ENCODE measurements at places on chromosomes 5 and 9.

GRCh38 chr9:98999152-98999525, 55.4 kb downstream of the COL15A1 start:
- no peak for DNase-seq

GRCh38 chr9:91740701-91741100, 209.3 kb downstream of the ROR2 start:
- DNase-seq, result no peak

- no peak for DNase-seq
Measured at GRCh38 chr5:91042247-91042935, 340.7 kb downstream of the ARRDC3 start.

DNA sequence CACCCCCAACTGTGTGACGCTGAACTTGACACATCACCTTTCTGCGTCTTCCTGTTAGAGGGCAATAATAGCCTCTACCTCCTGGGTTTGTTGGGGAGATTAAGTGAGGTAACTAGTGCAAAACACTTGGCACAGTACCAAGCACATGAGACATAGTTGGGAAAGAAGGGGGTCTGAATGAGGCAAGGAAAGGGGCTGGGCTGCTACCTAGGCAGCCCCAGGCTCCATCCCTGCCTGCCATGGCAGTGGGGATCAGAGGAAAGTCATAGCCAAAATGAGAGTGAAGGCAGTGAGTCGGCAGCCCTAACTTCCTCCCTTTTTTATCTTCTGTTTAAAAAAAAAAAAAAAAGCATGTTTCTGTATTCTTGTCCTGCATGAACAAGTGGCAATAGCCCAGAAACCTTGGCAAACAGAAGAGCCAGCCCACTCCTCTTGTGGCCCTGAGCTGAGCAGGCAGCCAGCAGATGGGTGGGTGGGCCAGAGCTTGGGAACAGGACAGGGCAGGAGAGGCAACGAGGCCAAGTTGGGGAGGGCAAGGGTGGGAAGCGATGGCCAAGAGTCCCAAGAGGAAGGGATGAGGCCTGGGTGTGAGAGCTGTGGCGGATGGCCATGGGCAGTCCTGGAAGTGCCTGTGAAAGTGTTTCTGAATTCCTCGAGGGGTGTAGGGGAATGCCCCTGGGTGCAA, 11.4 kb downstream of the CAMK2A start:
- DNase-seq, result no peak

DNA sequence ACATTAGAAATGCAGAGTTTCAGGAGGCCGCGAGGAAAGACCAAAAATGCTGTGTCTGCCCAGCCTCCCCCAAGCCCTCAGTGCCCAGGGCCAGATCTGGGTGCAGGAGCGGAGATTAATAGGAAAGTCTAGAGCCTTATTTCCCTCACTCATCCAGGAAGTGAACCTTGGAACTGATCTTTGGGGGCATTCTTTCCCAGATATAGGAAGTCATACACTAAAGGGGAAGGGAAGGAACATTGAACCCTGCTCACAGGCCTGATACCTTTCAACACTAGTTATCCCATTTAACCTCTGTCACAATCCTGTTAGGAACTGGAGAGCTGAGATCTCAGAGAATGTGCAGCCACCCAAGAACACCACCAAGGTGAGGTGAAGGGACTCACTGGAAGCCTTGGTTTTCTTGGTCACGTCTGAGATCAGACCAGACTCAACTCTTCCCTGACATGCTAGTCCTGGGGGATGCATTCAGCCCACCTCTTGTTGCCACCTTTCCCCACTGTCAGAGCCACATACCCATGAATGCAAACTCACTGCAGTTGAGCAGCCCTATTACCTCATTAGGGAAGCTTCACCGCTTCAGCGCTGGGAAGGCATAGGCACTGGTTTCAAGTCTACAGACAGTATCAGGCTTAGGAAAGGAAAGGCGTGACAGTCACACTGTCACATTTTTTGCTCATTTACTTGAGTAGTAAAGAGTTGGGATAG, 95.0 kb downstream of the KIAA1958 start:
- no peak for DNase-seq

DNA sequence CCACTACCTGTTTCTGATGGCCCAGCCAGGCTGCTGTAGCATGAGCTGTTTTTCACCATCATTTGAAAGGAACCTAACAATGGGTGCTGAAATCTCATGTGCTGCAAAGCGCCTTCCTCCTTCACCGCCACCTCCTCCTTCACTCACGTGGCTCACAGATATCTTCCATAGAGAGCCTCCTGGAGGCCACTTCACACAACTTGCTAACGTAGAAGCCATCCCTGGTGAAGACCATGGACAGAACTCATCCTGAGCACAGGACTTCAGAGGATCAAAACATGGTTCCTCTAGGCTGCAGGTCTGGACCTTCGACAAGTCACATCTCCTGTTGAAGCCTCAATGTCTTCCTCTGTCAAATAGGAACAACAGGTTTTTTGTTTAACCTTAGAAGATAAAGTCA, 155.5 kb upstream of the RAD23B start:
- DNase-seq, result no peak

- no peak for DNase-seq
Measured at GRCh38 chr9:31355159-31355882, 1029.1 kb upstream of the ACO1 start.

DNA sequence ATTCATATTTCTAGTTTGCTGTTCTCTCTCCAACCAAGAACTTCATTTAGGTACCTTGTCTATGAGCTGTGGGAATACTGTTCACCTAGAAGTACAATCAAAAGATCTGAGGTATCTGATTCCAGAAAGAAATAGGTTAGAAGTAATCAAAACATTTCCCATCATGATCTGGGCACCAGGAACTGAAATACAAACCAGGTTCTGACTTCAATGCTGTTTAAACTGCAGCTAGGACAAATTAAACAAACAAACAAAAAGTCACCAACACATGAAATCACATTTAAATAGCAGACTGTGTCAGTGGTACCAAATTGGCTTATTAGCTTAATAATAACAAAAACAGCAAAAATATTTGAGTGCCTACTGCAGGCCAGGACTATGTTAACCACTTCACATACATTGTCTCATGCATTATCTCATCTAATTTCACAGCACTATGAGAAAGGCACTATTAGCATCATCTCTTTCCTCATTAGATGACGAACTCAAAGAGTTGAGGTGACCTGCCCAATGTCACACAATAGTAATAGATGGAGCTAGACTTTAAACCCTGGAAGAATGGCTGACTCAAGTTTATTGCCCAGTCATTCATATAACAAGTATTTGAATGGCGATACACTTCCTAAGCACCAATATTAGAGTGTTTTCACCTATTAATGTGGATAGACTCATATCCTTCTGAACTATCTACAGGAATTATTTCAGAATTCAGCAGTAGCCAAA, 14.5 kb downstream of the PLPP1 start:
- DNase-seq, result no peak

DNA sequence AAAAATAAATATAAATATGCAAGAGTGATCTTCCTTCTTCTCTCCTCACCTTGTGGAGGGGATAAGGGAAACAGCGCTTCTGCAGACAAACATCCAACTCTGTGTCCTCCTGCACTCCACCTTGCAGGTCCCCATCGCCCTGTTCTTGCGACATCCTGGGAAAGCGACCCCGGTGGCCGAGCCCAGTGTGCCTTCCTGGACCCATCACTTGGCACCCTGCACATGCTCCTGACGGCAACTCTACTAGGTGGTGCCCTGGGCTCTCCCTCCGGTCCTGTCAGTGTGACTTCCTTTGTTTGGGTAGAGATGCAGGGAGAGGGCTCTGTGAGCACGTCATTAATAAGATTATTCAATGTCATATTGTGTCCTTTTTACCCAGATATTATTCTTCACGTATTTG, 266.0 kb upstream of the ADAMTS16 start:
- DNase-seq, result no peak

- no peak for DNase-seq
Measured at GRCh38 chr5:38323645-38324295, 65.4 kb downstream of the EGFLAM start.

GRCh38 chr5:146919304-146919703, 40.7 kb upstream of the PPP2R2B start:
- no peak for DNase-seq

DNA sequence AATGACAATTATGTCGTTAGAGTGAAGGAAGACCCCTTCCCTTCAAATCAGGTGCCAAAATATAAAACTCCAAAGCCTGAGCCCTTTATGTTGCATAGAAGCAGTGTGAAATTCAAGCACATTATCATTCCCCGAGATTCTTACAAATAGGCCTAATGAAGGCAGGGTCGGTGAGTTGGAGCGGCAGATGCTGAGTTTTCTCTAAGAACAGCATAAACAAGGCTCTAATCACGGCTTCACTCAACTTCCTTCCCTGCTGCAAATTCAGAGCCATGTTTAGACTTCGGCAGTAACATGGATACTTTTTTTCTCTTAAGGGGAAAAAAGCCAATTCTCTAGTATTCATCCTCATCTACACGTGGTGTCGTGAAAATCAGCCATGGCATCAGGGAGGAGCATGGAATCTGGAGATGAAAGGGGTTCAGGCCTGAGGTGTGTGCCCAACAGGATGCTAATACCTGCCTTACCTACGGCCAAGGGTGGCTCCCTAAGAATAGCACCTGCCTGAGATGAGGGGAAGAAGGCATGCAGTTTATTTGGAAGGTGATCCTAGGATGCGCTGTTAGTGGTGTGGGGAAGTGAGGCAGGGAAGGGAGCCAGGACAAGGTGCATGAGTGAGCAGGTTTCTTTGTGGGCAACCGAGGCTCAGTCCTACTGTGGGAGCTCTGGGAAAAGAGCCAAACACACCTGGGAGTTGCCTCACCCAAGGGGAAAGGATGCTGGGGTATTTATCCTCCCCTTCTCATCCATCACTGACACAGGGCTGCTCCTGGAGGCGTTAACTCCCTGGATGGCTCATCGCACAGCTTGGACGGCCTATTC, 146.8 kb upstream of the TBC1D2 start:
- no peak for DNase-seq

- no peak for DNase-seq
Measured at GRCh38 chr9:32403567-32404260, 19.3 kb downstream of the ACO1 start.

DNA sequence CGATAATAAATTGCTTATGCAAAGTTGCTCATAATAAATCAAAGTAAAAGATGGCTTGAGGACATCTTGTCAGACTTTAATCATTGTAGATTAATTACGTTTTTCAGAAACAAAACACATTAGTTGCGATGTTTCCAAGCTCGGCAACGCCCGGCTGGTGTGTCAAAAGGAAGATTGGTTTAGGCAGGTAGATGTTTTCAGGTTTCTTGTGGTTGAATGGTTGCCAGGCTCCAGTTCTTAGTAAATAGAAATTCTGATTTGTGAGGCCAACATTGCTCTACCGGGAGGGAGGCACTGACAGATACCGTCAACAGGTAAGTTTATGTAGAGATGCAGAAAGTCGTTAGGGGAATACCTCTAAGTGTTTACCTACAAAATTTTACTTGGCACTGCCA, 280.3 kb downstream of the NPR3 start:
- no peak for DNase-seq

GRCh38 chr5:36079200-36079781, 12.6 kb upstream of the UGT3A2 start:
- DNase-seq, result no peak
